Activated CD8-positive, alpha-beta memory T cell treated with anti-CD3 and anti-CD28 coated beads for 1 hour (primary cell): ENCODE measurements at places on chromosomes 4 and X.

DNA sequence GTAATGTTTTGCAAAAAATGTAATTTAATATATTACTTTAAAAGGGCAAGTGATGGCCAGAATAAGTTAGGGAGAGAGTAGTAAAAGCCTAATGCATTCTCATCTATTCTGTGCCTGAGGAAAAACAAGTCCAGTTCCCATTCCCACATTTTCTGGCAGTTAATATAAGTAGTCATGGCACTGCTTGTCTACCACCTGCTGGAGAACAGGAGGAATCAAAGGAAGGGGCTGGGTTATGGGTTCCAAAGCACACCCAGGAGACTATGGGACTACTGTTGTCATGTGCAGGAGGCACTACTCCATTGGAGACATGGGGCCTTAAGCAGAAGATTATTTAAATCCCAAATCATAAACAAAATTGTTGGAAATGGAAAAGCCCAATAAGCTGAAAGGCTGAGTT lies 2618.6 kb downstream of the ARAP2 start:
- no peak for DNase-seq

- no peak for DNase-seq
Measured at GRCh38 chrX:44082829-44083228, 109.6 kb upstream of the NDP start.

DNA sequence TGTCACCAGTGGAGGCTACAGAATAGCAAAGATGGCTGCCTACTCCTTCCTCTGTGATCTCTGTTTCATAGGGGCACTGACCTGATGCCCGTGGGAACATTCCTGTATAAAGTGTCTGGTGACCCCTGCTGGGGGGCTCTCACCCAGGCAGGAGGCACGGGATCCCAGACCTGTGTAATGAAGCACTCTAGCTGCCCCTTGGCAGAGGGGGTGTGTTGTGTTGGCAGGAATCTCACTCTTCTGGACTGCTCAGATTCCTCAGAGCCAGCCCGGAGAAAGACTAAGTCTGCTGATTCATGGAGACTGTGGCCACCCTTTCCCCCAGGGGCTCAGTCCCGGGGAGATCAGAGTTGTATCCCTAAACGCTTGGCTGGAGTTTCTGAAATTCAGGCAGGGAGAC lies 648.3 kb downstream of the SPRY1 start:
- no peak for DNase-seq

GRCh38 chr4:181971411-181971810 lies 271.8 kb upstream of the TENM3 start:
- DNase-seq: no peak

- no peak for DNase-seq
Measured at GRCh38 chrX:10030570-10030969, 63.4 kb downstream of the CLDN34 start.

DNA sequence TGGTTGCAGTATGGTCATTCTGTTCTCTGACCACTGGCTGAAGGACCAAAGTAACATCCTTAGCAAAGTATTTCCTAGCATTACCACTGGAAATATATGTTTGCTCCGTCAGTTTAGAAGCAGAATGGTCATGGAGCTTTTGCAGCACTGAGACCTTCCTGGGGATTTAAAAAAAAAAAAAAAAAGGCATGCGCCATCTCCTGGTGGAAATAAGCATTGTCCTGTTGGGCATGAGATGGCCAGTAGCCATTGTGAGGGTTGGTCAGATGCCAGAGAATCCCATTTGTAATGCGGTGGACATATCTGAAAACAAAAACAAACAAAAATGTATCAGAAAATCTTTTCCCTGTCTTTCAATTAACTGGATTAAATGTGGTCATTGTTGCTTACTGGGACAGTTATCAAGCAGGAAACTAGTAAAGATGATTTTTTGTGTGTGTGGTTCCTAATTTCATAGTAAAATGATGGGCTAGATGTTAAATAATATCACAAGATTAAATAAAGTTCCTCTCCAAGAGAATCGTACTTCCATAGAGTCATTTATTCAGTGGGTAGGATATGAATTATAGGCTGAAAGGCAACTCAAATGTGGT lies 139.6 kb downstream of the SOWAHB start:
- no peak for DNase-seq

DNA sequence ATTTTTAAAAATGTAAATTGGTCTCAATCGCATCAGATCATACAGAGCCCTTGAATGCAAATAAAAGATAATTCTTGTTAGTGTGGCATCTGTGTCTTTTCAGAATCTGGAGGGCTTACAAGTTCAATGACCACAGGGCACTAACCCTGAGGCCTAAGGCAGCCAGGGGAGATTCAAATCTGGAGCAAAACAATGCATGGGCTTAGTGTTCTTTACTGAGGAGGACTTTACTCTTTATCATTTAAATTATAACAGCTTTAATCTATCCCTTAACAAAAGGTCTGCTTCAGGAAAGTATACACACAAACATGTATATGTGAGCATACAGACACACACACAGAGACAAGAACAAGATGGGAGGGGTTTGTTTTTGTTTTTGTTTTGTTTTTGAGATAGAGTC lies 51.0 kb upstream of the NSUN7 start:
- DNase-seq: no peak

DNA sequence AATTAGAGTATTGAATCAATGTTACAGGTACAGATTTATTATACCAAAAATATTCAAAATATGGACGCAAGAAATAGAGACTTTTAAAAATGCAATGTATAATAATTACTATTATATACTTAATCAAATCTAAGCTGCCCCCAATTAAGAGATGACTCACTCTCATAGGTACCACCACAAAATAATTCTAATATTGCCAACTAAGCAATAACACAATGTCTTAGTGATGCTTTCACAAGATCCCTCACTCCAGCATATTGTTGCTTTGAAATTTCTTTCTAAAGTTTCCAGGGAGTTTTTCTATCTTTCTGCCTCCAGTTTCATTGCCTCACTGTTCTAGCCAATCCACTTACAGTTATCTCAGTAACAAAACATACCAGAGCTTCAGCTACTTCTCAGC lies 270.0 kb upstream of the PABPC4L start:
- DNase-seq: no peak

- DNase-seq: no peak
Measured at GRCh38 chrX:37922928-37923327, 75.6 kb upstream of the DYNLT3 start.

DNA sequence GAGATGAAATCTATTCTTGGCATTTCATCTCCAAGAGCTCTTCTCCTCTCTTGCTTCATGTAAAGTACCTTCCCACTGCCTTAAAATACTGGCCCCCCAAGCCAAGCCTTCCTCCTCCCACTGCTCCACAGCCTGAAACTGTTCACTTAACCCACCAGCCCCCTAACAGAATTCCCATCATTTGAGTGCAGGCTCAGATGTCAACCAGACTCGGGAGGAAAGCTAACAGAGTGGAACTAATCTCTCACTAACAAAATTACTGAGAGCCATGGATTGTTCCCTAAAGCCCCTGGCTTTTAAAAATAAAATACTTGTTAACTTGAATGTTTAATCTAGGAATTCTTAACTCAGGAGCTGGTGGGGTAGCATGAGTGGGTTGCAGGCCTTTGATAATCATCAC lies 7.1 kb upstream of the DCUN1D4 start:
- DNase-seq: no peak

- no peak for DNase-seq
Measured at GRCh38 chr4:78706302-78706701, 69.8 kb upstream of the BMP2K start.

DNA sequence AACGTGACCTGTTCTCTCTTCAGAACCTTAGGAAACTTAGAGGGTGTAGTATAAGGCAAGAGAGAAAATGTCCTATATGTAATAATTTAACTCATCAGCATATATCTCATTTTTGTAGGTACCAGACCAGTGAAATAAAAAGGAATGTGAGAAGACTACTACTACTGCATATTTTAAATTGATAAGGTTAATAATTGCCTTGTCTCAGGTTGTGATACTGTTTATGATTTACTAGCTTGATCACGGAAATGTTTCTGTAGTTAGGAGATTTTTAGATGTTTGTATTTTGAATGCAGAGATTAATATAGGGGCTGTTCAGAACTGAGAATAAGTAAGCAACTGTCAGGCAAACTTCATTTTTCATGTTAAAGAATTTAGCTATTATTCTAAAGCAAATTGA lies 1563.4 kb downstream of the C4orf33 start:
- no peak for DNase-seq

DNA sequence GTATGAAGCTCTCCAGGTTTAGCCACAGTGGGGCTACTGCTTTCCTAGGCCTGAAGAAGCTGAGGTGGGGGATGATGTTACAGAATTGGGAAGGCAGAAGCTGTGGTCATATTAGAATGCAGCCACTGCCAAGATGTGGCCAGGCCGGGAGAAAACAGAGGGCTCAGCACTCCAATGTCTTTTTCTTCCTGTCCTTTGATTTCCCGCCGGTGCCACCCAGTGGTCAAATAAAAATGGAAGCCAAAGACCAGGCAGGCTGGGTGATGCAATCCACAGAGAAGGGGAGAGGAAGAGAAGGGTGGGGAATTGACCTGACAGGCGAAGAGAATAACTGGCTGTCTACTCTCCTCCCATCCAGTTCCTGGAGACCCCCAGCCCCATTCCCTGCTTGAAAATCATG lies 94.9 kb upstream of the SHISA3 start:
- no peak for DNase-seq

GRCh38 chr4:10205223-10205622 lies 88.6 kb upstream of the WDR1 start:
- no peak for DNase-seq

DNA sequence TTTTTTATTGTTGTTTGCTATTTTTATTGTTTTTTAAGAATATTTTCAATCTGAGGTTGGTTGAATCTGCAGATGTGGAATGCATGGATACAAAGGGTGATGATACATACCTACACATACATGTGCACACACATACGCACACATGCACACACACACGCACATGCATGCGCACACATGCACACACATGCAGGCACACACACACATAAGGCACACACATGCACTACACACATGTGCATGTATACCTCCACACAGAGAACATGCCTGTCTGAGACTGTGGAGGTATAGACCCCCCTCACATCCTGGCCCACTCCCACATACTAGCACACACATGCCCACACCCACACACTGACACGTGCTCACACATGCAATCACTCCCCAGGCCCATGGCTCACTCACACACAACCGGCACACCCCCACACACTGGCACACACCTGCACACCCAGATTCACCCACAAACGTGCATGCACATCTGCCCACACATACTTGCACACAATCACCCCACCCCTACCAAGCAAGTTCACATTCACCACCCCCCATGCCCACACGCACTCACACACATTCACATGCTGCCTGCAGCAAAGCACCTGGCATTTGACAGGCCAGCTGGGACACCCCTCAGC lies 97.6 kb upstream of the AFAP1 start:
- no peak for DNase-seq

DNA sequence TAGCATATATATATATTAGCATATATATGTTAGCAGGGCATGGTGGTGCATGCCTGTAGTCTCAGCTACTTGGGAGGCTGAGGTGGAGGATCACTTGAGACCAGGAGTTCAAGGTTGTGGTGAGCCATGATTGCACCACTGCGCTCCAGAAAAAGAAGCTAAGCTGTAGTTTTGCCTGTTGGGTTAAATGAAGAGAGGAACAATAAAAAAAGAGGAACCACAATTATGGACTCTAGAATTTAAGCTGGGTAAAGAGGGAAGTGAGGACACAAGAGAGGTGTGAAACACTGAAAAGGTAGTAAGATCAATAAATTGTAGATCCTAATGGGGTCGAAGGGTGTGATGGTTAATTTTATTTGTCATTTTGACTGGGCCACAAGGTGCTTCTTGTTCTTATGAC lies 40.5 kb upstream of the HSD17B10 start:
- no peak for DNase-seq

GRCh38 chr4:134624365-134624764 lies 422.8 kb upstream of the PABPC4L start:
- DNase-seq: no peak

DNA sequence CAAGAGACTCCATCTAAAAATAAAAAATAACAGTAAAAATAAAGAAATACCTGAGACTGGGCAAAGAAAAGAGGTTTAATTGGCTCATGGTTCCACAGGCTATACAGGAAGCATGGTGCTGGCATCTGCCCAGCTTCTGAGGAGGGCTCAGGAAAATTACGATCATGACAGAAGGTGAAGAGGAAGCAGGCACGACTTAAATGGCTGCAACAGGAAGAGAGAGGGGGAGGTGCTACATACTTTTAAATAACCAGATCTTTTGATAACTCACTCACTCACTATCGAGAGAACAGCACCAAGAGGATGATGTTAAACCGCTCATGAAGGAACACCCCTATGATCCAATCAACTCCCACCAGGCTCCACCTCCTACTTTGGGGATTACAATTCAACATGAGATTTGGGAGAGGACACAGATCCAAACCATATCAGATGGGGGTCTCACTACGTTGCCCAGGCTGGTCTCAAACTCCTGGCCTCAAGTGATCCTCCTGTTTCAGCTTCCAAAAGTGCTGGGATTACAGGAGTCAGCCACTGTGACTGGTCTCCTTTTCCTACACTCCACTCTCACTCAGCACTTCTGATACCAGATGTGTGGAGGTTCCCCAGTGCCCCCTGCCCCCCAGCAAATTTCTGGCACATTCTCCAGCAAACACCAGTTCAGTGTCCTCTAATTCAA lies 11.9 kb upstream of the ZNF157 start:
- no peak for DNase-seq

- DNase-seq: no peak
Measured at GRCh38 chr4:65407483-65407882, 262.8 kb downstream of the EPHA5 start.

DNA sequence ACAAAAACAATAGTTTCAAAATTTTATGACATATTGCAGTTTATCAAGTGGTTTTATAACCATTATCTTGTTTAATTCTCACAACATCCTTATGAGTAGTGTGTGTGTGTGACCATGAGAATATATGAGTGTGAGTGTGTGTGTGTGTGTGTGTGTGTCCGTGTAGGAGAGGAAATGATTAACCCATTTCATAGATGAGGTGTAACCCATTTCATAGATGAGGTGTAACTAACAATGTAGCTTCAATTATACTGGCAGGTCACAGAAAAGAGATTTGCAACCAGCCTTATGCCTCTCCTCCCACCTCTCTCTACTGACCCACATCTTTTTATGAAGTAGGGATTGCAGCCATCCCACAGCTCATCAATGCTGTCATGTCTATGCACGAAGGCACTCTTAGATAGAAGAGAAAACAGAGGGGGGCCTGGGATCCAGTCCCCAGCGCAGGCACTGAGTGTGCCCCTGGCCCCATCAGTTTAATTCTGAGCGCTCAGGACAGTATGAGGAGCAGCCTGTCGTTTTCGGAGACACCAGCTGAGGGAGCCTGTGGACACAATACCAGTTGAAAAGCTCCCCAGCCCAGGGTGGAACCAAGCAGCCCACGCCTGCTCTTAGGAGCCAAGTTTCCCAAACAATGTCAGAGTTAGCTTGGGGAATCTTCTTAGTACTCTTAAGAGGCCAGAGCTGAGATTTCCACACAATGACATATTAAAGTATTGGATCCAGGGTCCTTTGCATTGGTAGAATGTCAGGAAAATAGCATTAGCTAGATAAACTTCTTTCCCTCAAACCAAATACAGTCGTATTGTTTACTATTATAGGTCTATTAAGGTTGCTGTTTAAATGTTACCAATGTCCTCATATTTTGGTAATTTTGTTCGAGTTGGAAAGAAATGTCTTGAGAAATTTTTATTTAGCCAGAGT lies 88.6 kb downstream of the PALLD start:
- no peak for DNase-seq

GRCh38 chrX:120457766-120458180 lies 11.3 kb downstream of the LAMP2 start:
- DNase-seq: no peak

GRCh38 chr4:109355835-109356234 lies 53.4 kb upstream of the COL25A1 start:
- no peak for DNase-seq

GRCh38 chr4:120704538-120704937 lies 218.0 kb downstream of the PRDM5 start:
- no peak for DNase-seq

- DNase-seq: no peak
Measured at GRCh38 chrX:86002076-86002896, 45.1 kb downstream of the CHM start.
